ENCODE measurements at places on chromosomes 1 and 21.

DNA sequence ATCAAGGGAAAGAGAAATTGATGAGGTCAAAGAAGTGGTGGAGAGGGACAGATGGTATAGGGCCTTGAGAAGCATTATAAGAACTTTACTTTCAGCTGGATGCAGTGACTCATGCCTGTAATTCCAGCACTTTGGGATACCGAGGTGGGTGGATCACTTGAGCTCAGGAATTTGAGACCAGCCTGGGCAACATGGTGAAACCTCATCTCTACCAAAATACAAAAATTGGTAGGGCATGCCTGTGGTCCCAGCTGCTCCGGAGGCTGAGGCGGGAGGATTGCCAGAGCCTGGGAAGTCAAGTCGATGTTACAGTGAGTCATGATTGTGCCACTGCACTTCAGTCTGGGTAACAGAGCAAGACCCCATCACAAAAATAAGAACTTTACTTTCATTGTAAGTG lies 5.7 kb downstream of the TMEM50A start:
- DNase-seq, result no peak

GRCh38 chr1:62621907-62622306 lies 24.6 kb downstream of the ANGPTL3 start:
- no peak for DNase-seq

DNA sequence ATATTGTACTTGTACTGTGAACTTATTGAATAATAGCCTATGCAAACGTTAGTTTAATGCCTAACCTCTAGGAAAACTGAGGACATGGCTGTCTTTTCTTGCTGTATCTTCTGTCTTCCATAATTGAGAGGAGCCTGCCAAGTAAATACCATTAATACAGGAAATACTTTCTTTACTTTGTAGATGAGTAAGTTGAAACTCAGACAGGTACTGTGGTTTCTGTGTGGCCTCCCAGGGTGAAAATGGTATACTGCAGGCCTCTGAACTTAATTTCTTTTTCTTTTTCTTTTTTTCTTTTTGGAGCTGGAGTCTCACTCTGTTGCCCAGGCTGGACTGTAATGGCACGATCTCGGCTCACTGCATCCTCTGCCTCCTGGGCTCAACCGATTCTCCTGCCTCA lies 208.8 kb upstream of the ADGRL4 start:
- DNase-seq, result no peak

GRCh38 chr1:55301912-55302311 lies 86.7 kb upstream of the USP24 start:
- DNase-seq, result no peak

DNA sequence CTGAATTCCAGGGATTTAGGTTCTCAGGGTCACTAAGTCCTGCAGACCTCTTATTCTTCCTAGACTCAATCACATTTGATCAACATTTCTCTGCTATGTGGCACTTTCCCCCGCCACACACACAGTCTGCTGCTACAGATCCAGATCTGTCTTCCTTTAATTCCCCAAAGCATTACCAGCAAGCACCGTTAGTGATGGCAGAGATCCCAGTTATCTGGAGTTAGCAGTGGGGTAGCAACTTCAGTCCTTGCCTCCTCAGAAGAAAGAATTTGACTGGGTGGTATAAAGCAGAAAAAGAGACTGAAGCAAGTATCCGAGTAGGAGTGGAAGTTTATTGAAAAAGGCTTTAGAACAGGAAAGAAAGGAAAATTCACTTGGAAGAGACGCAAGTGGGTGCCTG lies 100.4 kb upstream of the ETV3 start:
- DNase-seq, result no peak

DNA sequence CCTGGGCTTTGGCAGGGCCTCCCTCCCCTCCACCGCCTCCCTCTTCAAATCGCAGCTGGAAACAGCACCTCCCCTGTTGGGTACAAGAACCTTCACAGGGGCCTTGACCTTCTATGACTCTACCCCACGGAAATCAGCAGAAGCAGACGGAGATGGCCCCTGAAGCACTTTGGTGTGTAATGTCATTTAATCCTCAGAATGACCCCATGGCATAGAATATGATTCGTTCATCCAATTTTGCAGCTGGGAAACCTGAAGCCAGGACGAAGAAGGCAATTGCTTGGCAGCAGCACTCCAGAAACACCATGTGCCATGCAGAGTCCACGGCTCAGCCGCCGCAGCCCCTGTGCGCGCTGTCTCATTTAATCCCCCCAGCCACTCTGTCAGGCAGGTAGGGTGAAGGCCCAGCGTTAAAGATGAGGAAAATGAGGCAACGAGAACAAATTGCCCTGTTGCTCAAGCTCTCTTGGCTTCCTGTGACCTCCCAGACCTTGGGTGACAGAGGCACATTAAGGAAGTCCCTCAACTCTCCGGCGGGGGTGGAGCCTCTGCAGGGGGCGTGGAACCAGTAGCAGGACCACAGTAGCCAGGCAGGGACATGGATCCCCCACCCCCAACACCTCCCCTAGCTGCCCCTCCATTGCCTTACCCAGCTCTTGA lies 25.8 kb upstream of the LAPTM5 start:
- DNase-seq, result no peak

- DNase-seq, result no peak
Measured at GRCh38 chr1:230839173-230839572, 29.1 kb downstream of the C1orf198 start.

- DNase-seq, result no peak
Measured at GRCh38 chr1:24319312-24319863, at the start of gene GRHL3. TSS of gene GRHL3 (plus strand) at chr1:24319357. CDS start at chr1:24319552, 195 bp downstream.

DNA sequence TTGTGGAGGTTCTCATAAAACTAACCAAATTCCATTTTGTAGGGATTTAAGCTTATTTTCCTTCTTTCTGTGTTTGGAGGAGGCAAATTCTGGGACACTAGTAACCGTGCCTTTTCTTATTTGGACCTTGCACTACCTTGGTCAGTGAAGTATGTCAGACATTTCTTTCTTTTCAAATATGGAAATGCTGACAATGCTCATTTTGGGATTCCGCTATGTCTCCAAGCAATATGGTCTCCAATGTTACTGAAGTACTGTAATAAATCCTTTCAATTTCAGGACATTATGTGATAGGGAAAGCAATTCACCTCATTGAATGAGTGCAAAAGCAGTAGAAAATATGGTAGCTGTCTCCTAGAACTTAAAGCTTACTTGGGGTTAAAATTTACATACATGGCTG lies 372.3 kb downstream of the HLX start:
- no peak for DNase-seq

DNA sequence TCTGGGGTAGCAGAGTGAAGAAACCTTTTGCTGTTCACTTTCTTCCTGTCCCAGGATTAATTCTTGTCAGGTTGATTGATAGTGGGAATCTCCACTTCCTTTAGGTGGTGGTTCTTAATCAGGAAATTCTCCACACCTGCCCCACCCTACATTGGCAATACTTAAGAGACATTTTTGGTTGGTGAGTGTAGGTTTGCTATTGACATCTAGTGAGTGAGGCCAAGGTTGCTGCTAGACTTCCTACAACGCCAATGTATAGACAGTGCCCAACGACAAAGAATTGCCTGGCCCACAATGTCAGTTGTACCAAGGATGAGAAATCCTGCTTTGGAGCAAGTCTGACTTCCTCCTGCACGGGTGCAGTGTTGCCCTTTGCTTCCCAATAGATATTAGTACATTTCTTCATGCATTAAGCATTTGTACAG lies 38.5 kb downstream of the MAP3K7CL start:
- no peak for DNase-seq

DNA sequence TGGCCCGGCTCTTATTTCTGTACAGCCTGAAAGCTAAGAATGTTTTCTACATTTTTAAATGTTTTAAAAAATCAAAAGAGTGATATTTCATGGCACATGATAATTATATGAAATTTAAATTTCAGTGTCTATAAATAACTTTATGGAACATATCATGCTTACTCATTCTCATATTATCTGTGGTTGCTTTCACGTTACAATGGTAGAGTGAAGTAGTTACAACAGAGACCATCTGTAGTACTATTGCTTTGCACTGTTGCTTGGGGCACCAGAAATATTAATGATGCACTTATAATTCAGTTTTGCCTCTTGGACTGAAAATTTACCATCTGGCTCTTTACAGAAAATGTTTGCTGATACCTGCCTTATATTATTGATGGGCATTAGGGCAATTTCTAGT lies 481.6 kb downstream of the PLPP3 start:
- DNase-seq, result no peak

DNA sequence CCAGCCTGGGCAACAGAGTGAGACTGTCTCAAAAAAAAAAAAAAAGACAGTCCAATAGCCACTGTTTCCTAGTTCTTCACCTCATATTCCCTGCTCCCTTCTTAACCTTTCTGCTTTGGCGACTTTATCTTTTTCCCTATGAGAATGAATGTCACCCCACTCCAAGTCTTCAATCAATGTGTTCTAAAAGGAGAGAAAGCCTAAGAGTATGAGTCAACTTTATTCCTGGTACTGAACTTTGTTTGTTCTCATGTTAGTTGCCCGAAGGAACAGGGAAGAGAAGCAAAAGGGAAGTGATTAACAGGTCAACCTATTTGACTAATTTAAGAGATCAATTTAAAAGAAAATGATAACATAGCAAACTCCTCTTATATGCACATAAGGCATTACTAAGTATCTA lies 39.9 kb upstream of the SLC16A1 start:
- DNase-seq, result no peak

GRCh38 chr21:34834852-34835501 lies 166.2 kb downstream of the CLIC6 start:
- DNase-seq, result no peak

GRCh38 chr1:165816157-165816556 lies 11.3 kb upstream of the UCK2 start:
- DNase-seq, result no peak

GRCh38 chr1:56548571-56548970 lies 30.8 kb downstream of the PLPP3 start:
- DNase-seq, result no peak

- no peak for DNase-seq
Measured at GRCh38 chr1:54624466-54625464, 1.4 kb upstream of the FAM151A start.

DNA sequence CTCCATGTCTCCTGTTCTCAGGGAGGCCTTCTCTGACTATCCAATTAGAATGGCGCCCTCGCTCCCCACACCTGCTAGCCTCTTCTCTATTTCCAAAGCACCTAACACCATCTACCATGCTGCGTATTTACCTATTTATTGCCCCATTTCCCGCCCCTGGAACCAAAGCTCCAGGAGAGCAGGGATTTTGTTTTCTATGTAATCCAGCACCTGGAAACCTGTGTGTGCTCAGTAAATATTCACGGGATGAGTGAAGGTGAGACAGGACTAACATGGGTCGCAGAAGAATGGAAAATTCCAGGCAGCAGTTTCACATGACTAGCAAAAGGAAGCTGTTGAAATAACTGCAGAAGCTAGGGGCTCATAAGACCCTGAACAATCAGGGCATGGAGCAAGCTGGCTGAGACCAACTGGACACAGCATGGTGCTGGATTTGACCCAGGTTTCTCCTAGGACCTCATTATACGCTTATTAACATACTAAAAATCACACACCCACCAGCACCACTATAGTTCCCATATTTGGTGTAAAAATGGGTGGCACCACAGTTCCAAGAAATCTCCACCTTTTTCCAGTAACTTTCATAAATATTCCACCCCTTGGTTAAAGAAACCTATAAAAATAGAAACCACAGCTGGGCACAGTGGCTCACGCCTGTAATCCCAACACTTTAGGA lies 15.1 kb upstream of the TENT5B start:
- no peak for DNase-seq

GRCh38 chr1:214403431-214403830 lies 122.5 kb downstream of the SMYD2 start:
- no peak for DNase-seq

- DNase-seq, result no peak
Measured at GRCh38 chr1:43937179-43937865, 3.7 kb downstream of the ARTN start.

DNA sequence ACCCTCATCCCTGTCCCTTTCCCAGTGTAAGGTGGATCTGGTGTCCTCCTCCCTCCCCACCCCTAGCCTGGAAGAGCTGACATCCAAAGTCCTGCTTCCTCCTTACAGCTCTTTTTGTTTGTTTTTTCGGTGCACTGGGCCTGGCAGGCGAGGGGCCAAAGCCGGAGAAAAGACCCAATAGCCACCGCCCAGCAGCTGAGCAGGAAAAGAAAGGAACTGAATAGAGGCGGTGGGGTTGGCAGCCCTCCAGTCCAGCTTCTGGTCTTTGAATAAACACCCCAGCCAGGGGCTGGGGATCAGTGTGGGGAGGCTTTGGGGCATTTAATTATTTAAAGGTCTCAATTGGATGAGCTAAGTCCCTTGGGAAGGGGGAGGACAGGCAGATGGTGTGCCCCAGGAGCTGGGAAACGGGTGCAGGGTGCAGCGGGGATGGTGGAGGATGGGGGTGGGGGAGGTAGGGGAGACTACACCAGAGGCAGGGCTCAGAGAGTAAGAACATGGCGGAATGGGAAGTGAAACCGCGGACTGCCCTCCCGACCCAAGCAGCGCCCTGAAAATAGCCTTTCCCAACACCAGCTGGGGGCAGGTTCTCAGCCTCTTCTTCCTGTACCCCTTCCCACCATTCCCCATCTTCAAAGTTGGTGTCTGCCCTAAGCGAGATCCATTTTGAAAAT lies 20.2 kb downstream of the BTG2 start:
- no peak for DNase-seq

DNA sequence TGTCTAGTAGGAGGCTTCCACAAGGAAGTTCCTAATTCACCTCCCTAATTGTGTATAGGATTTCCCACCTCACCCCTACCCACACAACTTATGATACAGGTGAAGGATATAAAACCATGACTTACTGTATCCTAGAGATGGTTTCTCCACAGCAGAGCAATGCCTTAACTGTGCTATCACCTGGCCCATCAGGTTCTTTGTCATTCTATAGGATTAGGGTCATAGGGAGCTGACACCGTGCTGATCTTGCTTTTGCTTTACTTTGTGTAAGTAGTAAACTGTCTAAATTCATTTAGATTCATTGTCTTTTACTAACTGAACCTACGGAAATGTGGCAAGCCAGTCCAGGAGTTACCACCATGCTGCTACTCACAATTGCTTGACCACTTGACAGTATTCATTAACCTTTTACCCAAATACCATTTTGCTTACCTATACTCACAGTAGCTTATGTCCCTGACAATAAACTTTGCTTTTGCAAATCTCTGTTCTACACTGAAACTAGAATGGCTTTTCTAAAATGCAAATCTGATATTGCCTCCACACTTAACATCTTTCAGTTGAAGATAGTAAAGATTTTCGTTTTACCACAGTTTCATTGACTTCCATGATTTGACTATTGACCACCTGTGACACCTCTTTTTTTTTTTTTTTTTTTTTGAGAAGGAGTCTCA lies 147.6 kb downstream of the IFI44 start:
- no peak for DNase-seq

GRCh38 chr1:16151196-16151994 lies 4.5 kb downstream of the EPHA2 start:
- DNase-seq, result no peak

- DNase-seq, result no peak
Measured at GRCh38 chr1:182861994-182862393, 22.8 kb downstream of the DHX9 start.

- peak; percentile 21 for DNase-seq
Measured at GRCh38 chr1:201361652-201362504, 15.6 kb downstream of the TNNT2 start.
